BJ (cell line): ENCODE measurements at places on chromosomes 5 and 9.

- DNase-seq, result no peak
Observed at GRCh38 chr5:55720188-55720703, 8.1 kb upstream of the SLC38A9 start.

- DNase-seq, result no peak
Observed at GRCh38 chr5:143740956-143741355, 71.0 kb upstream of the HMHB1 start.

GRCh38 chr5:37111426-37112382, 137.5 kb downstream of the CPLANE1 start:
- DNase-seq, result no peak

DNA sequence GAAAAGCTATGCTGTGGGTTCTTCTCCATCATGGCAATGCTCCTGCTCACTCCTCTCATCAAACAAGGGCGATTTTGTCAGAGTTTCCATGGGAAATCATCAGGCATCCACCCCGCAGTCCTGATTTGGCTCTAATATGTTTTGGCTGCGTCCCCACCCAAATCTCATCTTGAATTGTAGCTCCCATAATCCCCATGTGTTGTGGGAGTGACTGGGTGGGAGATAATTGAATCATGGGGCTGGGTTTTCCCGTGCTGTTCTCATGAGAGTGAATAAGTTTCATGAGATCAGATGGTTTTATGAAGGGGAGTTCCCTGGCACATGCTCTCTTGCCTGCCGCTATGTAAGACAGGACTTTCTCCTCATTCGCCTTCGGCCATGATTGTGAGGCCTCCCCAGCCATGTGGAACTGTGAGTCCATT, 163.8 kb downstream of the GADD45G start:
- no peak for DNase-seq

GRCh38 chr5:163943546-163943945, 438.1 kb downstream of the MAT2B start:
- DNase-seq, result no peak

GRCh38 chr9:133694686-133695085, 43.5 kb downstream of the SARDH start:
- no peak for DNase-seq

DNA sequence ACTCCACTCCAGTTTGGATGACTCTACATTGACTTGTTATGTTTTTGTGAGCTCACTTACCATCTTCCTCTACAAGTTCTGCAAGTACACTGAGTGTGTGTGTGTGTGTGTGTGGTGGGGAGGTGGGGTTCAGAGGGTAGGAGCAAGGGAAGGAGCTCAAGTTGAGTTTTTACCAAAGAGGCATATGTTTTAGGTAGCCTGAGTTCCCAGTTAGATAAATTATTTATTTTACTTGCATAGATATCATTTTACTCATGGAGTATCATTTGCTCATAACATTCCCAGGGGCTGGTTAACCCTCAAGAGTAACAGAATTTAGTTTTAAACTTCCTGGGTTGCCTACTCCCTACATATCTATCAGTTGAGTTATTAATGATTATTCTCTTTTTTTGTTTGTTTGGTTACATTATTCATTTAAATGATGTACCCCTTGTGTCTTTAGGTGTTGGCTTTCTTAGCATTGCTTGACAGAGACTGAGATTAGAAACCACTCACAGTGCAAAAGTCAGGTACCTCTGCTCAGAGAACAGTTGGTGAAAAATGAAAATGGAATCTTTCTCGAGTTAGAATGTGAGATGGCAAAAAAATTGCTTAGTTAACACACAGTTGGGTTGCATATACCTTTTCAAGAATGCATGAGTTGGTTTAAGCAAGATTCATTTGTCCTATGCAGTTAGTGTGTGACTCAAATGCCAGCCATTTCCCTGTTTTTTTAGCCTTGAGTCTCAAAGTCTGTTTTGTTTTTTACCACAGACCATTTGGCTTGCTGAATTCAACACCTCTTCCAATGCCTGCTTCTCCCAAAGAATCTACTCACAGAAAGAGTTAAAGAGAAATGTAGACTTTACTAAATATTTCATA, 29.2 kb downstream of the TNFSF8 start:
- DNase-seq, result no peak

GRCh38 chr9:37200433-37201005, 80.1 kb downstream of the ZCCHC7 start:
- no peak for DNase-seq

DNA sequence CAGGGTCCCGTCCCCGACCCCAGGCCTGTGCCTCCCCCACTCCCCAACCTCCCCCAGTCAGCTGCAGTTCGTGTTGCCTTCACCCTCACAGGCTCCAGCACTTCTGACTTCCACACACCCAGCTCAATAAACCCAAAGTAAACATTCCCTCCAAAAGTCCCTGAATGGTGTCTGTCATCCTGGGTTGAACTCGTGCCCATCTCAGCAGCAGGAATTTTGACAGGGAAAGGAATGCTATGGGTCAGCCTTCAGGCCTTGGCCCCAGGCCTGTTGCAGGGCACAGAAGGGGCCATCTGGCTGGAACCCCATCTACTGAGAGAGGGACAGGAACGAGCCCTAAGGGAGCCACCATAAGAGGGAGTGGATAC, 29.6 kb upstream of the CNOT6 start:
- DNase-seq, result no peak

GRCh38 chr5:104513640-104514072, 951.1 kb upstream of the NUDT12 start:
- no peak for DNase-seq
